ENCODE measurements at places on chromosomes 6 and 20.

DNA sequence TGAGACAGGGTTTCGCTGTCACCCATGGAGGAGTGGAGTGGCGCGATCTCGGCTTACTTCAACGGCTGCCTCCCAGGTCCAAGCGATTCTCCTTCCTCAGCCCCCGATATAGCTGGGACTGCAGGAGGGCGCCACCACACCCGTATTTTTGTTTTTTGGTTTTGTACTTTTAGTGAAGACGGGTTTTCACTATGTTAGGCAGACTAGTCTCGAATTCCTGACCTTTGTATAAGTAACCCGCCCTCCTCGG, 115.4 kb upstream of the BTN3A2 start:
- no peak for DNase-seq

DNA sequence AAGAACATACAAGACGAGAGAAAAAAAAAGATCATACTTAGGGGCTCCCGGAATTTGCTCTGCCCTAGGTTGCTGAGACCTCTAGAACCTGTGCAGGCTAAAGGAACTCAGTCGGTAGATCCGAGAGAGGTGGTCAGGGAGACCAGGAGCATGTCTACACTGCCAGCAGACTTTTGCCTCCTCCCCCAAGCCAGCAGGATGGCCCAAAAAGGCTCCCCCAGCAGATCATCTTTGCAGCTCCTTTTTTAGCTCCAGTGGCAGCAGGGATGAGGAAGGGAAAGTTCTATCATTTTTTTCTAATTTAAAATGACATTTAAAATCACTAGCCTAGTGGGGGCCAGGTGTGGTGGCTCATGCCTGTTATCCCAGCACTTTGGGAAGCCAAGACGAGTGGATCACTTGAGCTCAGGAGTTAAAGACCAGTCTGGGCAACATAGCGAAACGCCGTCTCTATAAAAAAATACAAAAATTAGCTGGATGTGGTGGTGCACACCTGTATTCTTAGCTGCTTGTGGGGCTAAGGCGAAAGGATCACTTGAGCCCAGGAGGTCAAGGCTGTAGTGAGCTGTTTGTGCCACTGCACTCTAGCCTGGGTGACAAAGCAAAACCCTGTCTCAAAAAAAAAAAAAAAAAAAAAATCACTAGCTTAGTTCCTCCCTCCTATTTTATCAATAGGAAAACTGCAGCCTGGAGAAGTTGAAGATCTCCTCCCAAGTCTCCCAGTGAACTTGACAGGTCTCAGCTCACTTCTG, 69.3 kb upstream of the MYL9 start:
- no peak for DNase-seq

DNA sequence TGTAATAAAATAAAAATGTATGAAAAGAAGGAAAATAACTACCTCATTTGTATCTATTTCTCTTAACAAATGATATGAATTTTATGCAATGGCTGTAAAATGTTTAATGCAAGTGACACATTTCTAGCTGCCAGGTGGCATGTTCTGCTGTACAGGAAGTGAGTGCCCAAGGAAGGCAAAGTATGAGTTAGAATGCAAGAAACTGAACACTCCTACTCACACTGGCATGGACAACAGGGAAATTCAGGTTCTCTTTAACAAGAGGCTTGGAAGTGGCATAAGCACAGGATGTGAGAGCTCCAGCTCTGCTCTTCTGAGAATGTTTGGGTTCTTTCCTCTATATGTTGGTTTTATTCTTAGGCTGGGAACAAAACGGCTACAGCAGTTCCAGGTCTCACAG, 20.4 kb upstream of the LAMA4 start:
- no peak for DNase-seq

GRCh38 chr6:122903266-122903915, 92.6 kb upstream of the CLVS2 start:
- no peak for DNase-seq

DNA sequence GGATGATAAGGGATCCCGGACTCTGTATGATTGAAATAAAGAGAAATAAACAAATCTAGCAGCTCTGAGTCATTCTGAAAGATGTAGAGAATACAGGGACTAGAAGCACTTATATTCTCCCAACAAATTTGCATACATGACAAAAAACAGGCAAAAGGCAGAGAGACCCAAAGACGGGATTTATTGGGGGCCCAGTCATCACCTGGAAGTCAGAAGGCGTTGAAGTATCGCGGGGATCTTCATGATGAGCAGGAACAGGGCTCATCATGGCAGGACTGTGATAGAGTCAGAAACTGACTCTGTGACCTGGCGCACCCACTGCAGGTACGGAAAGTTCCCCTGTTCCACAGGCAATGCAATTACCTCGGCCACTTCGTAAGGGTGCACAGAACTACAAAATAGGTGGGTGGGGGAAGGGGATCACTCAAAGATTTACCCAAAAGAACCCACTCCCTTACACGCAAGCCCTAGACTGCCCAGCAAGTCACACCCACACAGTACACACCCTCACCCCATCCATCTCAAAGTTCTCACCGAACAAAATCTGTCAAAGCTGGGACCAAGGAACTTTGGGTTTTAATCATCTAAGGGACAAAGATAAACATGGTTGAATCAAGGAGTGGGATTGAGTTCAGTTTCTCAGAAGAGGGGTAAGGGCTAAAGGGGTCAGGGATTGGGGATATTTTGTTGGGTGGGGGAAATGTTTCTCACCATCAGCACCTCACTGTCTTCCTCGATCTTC, 1.4 kb downstream of the CUTA start:
- DNase-seq = peak; percentile 60

DNA sequence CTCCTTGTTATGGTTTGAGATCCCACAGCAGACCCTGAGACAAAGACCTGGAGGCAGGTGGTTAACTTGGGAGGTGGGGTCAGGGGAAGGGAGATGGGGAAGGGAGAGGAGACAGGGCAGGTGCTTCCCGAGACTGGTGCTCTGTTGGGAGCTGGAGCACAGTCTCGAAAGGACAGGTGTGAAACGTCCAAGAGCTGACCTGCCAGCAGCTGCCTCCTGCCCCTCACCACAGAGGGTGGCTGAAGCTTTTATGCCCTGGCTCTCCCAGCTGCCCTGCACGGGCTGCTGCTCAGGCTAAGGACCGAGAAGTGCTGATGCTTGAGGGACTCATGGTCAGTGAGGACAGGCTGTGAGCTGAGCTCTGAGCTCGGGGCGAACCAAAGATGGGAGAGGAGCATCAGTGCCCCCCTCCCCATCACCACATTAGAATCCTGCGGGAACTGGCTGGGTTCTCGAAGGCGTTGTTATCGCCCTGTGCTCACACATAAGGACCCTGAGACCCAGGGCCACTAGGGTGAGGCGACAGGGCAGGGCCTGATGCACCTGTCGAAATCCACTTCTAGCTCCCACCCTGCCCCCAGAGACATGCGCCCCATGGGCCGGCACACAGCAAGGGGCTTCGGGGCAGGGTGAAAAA, 25.3 kb upstream of the CD93 start:
- DNase-seq = no peak

GRCh38 chr6:83062225-83062624, 3.4 kb downstream of the UBE3D start:
- DNase-seq = no peak

- DNase-seq = no peak
Observed at GRCh38 chr6:148720406-148720805, 26.4 kb upstream of the UST start.

DNA sequence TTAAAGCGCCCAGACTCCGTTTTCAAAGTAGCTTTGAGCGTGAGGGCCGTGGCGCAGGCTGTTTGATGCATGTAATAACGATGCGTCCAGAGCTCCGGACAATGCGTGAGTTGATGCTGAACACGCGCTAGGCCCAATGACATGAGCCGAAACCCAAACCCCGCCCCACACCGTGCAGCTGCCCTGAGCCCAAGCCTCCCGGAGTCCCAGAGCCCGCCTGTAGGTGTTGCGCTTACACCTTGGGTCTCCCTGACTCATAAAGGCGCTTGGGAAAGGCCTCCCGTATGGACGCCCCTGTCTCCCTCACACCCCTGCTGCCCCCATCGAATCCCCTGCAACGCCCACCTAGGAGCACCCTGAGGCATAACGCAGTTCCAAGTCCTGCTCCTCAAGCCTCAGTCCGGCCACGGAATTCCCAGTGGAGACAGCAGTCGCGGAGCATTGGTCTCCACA, 87.6 kb downstream of the ERMARD start:
- no peak for DNase-seq

DNA sequence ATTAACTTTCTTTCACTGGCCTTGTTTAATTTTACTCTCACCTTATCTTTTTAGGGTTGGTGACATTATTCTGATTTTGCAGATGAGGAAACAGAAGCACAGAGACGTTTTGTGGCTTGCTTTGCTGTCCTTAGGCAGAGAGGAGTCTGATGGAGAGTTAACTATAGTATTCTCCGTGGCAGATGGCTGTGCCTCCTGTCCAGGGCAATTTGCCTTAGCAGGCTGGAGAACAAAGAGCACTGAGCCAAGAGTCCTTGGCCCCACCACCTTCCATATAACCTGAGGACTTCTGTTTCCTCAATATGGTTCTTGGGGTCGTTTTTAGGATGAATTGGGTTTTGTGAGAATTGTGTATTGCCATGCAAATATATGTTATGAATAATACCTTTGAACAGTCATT, 71.4 kb upstream of the BACH2 start:
- no peak for DNase-seq

DNA sequence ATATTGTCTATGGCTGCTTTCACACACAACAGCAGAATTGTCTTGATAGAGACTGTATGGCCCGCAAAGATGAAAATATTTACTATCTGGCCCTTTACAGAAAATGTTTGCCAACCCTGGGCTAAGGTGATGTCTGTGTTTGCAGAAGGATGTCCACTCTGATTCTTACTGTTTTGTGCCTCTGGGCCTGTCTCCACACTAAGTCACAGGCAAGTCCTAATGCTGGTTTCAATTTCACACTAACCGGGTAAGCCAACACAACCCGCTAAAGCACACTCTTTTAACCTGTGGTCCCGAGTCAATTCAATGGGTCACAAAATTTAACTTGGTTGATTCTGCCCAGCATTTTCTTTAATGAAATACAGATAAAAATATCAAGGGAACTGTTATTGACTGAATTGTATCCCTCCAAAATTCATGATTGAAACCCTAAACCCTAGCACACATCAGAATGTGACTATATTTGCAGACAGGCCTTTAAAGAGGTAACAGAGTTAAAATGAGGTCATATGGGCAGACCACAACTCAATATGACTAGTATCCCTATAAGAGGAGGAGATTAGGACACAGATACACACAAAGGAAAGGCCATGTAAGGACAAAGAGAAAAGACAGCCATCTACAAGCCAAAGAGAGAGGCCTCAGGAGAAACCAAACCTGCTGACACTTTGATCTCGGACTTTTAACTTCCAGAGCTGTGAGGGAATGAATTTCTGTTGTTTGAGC, 78.4 kb downstream of the FYN start:
- DNase-seq = no peak

DNA sequence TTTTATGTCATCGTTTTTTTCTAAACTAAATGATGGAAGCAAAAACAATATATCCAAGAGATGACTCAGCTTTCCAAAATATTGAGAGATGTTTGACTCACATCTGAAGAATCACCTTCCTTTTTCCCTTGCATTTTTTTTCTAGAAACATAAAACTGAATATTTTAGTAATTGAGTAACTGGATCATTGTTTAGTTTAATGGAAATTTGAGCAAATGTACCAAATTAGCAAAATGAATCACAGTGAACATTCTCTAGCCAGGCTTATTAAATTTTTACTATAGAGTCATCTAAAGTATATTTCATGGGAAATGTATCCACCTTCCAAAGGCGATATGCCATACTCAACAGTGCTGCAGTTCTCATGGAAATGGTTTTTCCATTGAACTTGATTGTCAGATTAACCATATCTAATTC, 145.5 kb downstream of the TENT5A start:
- no peak for DNase-seq

- DNase-seq = no peak
Observed at GRCh38 chr6:17311595-17312311, 30.6 kb downstream of the RBM24 start.

DNA sequence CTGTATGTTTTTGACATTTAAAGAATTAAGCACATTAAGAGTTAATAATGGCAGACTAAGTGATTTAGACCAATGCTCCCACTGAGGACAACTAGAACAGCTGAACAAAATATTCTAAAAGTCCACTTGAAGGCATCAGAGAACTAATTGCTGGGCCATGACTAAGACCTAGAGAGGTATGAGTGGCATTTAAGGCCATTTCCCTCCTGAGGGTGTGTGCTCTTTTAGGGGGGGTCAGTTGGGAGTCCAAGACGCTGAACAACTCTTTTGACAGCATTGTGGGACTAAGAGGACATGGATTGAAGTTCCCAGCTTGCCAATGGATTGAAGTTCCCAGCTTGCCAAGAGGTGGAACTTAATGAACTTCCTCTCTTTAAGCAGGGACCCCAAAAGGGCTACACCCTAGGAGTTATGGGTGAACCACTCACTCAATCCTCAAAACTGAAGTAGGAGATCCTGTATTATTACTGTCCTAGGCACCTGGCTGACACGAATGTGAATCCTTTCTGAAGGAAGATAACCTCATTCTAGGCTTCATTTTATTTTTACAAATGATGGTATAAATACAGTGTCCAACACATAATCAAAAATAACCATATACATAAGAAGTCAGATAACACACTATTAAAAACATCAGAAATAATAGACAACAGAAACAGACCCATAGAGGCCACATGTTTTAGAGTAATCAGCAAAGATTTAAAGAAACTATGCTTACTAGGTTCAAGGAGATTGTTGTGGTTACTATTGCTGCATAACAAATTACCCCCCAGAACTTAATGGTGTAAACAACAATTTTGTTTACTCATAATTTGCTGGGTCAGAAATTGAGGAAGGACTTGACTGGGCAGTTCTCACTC, 175.1 kb downstream of the VEGFA start:
- no peak for DNase-seq

GRCh38 chr20:12395353-12395752, 477.7 kb downstream of the BTBD3 start:
- no peak for DNase-seq

GRCh38 chr6:3356056-3356823, 97.5 kb downstream of the PSMG4 start:
- peak; percentile 54 for DNase-seq

GRCh38 chr20:7829776-7830175, 110.5 kb downstream of the HAO1 start:
- DNase-seq = no peak

DNA sequence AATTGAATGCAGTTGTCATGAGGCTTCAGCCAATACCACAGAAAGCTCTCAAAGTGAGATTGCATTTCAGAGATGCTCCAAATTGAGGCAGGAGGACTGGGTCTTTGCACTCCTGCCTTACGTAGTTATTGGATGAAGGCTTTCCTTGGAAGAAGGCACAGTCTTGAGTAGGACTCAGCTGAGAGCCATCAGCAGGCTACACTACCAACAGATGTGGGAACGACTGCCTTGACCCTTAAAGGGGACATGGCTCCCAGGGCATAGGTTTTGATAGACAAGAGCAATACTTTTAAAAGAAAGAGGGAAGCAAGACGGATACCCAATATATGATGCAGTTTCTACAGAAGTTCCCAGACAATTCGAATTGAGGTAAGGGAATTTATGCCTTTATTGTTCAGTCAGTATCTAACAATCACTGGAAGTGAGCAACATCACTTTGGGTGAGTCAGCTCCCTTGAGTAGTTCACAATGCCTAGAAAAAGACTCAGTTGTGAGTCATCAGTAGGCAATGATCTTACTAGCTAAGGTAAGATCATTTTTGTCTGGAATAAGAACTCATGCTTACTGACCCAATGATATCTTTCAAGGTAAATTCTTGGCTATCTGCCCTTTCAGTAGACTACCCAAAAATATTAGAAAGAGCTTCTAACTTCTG, 390.8 kb downstream of the GJA1 start:
- no peak for DNase-seq

- DNase-seq = no peak
Observed at GRCh38 chr20:35398660-35399144, 13.1 kb downstream of the UQCC1 start.

GRCh38 chr6:16711546-16712254, 49.6 kb downstream of the ATXN1 start:
- no peak for DNase-seq
